ENCODE measurements at places on chromosomes 6 and 20.

DNA sequence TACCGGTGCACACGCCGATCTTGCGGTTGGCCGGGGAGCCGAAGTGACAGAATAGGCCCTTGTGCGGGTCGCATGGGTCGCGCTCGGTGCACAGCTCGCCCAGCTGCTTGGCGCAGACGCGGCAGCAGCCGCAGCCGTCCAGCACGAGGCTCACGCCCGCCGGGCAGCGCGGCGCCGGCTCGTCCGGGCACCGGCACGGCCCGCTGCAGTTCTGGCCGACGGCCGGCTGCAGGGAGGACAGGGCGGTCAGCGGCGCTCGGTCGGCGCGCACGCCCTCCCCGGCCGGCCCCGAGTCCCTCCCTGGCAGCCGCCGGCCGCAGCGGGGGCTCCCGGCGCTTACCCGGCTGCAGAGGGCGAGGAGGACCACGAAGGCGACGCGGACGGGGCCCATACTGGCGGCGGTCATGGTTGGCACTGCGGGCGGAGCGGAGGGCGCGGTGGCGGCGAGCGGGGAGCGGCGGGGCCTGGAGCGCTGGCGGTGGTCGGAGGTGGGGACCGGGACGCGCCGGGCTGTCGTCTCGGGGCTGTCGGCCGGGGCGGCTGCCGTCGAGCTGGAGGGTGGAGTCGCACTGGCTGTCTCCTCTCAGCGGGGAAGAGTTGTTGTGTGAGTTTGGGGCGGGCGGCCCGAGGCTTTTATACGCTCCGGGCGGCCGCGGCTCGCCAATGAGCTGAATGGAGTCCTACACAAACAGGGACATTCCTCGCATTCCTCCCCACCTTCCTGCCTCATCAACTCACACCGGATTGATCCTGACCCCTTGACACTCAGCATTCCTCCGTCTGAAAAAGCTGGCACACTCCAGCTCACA, at the start of gene CCN2:
CCN2 (minus strand) TSS at position 606 of the 809 bp plus-strand sequence; CDS start at position 406, 200 bp downstream.
- peak; percentile 99 for DNase-seq

GRCh38 chr6:4372866-4373265, 237.5 kb upstream of the ECI2 start:
- no peak for DNase-seq

DNA sequence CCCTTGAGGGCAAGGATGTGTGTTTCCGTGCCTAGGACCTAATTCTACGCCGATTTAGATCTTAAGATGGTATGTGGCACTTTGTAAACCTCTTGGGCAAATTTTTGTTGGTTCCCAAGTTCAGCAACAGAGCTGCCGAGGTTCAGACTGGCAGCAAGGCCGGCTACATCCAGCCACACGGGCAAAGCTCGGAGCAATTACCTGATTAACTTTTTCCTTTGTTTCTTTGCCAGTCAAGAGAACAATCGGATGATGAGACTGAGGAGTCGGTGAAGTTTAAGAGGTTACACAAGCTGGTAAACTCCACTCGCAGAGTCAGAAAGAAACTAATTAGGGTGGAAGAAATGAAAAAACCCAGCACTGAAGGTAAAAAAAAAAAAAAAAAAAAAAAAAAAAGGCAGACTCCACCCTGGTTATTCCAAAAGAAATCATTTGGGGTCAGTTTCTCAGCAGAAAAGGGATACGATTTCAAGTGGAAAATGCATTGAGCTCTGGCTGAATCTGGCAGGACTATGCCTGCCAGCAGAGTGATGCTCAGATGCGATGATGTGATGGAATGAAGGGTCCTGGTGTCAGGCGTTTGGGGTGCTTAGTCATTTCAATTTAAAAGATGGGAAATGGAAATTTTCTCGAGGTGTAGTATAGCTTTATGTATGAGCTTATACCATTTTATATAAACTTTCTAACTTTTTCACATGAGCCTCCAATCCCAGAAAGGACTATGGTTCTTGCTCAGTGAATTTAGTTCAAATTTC, 171.6 kb downstream of the SASH1 start:
- no peak for DNase-seq

DNA sequence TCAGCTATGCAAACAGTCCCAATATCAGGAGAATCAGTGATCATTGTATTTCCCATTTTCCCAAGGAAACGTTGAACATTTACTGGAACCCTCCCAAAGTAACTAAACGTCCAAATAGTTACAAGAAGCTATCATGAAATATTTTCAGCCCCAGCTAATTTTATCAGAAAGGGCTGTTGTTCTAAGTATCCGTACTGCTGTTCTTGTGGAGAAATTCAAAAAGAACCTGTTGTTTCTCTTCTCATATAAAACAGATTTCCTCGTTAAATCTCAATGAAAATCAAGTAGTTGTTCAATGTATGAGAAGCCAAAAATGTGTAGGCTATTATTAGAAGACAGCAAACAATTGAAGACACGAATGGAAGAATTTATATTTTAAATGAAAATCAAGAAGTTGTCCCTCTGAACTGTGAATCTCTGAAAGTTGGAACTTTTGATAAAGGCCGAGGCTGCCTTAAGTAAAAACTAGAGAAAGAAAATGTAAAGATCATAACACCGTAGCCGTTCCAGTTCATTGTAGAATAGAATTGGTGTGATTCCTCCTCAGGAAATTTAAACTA, 107.7 kb downstream of the HFE start:
- DNase-seq: no peak

- no peak for DNase-seq
Measured at GRCh38 chr6:169846286-169847056, 95.0 kb downstream of the ERMARD start.

GRCh38 chr6:146741609-146742008, 142.8 kb downstream of the ADGB start:
- no peak for DNase-seq

- no peak for DNase-seq
Measured at GRCh38 chr20:19129306-19129705, 83.1 kb upstream of the SLC24A3 start.

DNA sequence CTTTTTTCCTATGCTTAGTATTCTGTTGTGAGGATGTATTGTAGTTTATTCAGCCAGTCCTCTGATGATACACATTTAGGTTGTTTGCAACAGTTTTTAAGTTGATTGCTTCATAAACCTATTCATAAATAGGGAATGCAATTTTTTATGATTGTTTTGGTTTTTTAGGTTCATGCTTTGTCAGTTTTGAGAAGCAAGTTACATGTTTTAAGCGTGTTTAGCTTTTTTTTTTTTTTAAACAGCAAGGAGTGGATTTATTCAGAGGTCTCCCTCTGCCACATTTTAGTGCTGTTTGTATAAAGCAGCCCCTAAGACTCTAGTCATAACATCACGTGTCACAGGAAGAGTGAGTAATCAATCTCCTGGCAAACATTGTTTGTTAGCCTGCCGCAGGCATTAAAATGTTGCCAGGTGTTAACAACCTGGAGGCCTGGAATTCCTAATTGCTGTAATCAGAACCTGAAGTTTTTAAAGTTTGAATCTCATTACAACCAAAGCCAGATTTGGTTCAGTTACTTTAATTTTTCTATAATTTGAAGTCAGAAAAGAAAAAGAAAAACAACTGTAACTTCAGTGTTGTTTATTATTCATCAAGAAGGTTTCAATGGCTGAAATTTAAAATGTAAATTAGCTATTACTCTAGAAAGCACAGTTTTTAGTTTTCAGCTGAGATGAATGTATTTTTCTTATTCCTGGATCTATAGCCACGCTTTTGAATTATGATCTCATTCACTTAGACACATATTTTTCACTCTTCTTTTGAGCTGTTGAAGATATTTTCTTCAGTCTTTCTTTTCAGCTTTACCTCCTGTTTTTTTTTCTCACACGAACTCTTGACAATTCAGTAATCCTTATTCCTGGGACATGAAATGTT, 59.2 kb downstream of the KCNS1 start:
- no peak for DNase-seq

GRCh38 chr6:35691027-35691824, 2.5 kb upstream of the FKBP5 start:
- no peak for DNase-seq

DNA sequence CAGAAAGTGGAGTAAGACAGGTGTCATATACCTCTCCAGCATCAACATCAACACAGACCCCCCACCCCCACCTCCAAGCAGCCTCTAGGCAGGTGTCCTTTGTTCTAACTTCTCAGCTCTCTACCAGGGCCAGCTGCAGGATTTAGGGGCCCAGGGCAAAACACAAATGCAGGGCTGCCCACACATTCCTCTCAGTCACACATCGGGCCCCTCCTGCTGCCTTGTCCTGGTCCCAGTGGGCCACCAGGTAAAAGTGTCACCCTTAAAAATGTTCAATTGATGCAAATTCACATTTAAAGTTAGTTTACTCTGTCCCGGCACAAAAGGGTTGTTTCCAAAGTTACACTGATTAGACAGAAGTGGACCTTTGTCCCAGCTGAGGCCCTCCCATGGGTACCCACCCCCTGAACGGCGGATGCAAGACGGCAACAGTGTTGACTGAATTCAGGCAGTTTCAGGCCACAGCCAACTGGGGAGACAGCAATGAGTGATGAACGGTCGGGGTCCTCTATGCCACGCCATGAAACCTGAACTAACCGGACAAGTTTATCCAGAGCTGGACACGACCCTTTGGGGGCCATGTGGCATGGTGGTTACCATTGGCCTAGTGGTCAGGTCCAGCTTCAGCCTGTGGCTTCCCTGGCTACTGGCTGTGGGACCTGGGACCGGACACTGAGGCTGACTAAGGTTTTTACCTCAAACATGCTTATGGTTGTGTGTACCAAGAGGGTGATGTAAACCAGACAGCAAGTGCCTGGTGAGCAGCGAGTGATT, 52.2 kb upstream of the UNC93A start:
- no peak for DNase-seq

DNA sequence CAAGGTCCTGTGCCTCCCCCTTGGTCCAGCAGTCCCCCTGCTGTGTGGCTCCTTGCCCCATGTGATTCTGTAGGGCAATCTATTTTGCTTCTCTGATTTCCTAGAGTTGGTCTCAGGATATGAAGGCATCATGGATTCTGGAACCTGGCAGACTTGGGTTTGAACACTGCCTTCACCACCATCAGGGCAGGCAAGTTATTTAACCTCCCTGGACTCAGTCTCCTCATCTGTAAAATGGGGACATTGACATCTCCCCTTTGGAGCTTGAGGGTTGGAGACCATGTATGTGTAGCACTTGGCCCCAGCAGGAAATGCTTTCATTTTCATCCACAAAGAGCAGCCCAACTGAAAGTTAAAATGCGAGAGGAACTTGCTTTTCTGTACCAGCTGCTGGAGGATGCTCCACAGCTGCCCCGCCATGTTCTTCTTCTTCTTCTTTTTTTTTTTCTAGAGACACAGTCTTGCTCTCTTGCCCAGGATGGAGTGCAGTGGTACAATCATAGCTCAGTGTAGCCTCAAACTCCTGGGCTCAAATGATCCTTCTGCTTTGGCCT, 6.7 kb downstream of the TOX2 start:
- DNase-seq: no peak

DNA sequence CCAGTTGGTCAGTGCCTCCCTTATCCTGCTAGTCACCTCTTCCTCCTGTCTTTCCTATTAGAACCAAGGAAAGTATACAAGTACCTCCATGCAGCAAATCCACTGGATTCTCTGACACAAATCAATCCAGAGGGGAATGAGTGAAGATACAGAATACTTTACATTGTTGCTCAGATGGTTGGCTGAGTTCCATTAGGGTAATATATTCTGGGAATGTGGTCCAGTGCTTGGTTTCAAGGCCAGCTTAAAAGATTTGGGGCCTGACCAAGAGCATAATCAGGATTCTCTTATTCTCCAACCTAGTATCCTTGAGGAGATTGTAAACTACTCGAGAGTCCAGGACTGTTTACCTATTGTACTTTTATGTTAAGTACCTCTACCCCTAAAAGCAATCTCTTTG, 23.0 kb downstream of the CARMIL1 start:
- DNase-seq: no peak

DNA sequence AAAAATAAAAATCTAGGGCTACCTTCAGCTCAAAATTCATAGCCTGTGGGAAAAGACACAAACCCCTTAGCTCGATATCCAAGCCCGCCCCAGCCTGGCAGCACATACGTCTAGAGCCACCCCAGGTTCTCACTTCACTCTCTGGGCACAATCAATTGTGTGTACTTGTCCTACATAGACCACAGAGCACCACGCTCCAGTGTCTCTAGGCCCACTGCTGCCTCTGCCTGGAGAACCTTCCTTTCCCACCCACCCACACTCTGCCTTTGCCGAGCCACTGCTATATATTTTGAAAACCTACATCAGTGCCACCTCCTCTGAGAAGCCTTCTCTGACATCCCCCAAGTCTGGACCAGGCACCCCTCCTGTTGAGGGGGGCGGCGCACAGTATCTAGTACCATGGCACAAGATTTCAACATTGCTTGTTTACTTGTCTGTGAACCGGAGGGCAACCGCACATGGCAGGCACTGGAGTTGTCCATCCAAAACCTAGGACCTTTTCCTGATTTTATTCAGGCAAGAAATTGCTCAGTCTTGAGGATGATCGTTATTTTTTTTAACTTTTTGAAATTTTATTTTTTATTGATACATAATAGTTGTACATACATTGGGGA, 141.5 kb downstream of the UNC5CL start:
- no peak for DNase-seq

DNA sequence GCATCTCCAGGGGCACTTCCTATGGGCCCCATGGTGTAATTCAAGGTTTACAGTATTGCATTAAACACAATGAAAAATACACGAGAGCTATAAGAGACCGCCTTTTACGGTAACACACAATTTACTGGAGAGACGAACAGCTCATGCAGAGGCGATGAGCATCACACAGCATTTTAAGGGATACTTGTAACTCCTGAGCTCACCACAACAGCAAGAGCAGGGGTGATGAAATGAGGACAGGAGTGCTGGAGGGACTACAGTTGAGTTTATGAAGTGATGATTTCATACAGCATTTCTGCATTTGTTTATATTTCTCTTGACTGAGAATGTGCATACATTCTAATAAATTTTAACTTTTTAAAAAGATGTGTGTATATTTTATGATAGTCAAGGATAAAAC, 113.9 kb downstream of the WDR27 start:
- DNase-seq: no peak

GRCh38 chr20:10357061-10357708, 76.8 kb downstream of the MKKS start:
- DNase-seq: no peak

DNA sequence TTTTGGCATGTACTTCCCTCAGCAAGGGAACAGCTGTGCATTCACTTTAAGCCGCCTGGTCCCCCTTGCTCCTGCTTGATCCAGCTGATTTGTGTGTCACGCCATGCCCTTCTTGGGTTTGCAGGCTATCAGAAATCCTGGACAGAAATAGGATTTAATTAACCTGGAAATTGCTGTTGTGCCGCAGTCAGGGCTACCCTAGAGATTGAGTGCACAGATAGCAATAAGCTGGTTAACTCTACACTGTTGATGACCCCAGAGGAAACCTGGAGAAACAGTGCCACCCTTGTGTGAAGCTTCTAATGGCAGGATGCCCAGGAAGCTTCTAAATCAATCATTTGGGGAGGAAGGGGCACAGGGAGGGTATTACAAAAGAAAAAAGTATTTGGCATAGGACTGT, 199.0 kb downstream of the JARID2 start:
- DNase-seq: no peak

GRCh38 chr6:113936093-113936934, 34.6 kb downstream of the HDAC2 start:
- DNase-seq: peak; percentile 38

DNA sequence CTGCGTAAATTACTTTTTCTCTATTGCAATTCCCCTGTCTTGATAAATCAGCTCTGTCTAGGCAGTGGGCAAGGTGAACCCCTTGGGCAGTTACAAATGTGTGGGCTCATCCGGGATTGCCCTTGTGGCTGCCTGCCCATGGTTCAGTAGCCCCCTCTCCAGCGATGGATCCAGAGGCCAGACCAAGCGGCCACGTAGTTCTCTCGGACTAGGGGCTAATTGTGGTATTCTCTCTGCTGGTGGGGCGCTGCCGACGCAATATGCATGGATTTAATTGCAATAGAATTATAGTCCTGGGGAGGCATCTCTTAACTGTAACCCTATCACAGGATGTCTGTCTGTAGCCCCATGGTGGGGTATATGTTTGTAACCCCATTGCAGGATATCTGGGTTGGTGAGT, 64.3 kb upstream of the UNC93A start:
- no peak for DNase-seq
